ENCODE measurements at places on chromosomes 4 and X. TPM values are rescaled to one million over a fixed set of nuclear protein-coding genes. Genes with fewer than 3 reads are reported as not detected.

Gene TRIM60
- not detected for total RNA-seq

Gene HSFX2
- total RNA-seq = 1.7 TPM

Gene MPP1
- total RNA-seq = 8.0 TPM

DNA sequence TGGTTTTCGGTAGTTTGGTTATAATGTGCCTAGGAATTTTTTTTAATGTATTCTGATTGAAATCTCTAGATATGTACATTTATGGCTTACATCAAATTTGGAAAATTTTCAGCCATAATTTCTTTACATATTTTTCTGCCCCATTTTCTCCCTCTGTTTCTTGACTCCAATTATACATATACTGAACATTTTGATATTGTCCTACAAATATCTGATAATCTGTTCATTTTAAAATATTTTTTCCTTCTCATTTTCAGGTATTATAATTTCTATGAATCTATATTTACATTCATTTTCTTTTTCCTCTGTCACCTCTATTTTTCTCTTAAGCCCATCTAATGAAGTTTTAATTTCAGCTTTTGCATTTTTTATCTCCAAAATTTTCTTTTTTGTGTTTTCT, 82.7 kb upstream of the TMLHE start:
- H3K4me1 ChIP-seq = no peaks in the 10 kb centered on the region
- no peaks in the 10 kb centered on the region for H3K36me3 ChIP-seq
- no peak overlapping the region for H3K27ac ChIP-seq
- no peak for DNase-seq
- no peak overlapping the region for H3K4me3 ChIP-seq

- H3K36me3 ChIP-seq = no peaks in the 10 kb centered on the region
- no peaks in the 10 kb centered on the region for H3K27me3 ChIP-seq
- H3K4me1 ChIP-seq = no peaks in the 10 kb centered on the region
- H3K4me3 ChIP-seq = no peak overlapping the region
- no peak overlapping the region for H3K27ac ChIP-seq
Measured at GRCh38 chrX:22800360-22800759, 199.4 kb upstream of the DDX53 start.

GRCh38 chr4:40114206-40114605, 57.6 kb downstream of the N4BP2 start:
- H3K36me3 ChIP-seq = no peaks in the 10 kb centered on the region
- peak; percentile 9 for DNase-seq
- no peaks in the 10 kb centered on the region for H3K4me1 ChIP-seq
- no peaks in the 10 kb centered on the region for H3K27me3 ChIP-seq

- H3K27ac ChIP-seq = no peak overlapping the region
- no peaks in the 10 kb centered on the region for H3K4me1 ChIP-seq
- no peak overlapping the region for H3K4me3 ChIP-seq
- H3K27me3 ChIP-seq = no peaks in the 10 kb centered on the region
- H3K36me3 ChIP-seq = no peaks in the 10 kb centered on the region
Measured at GRCh38 chr4:37540486-37540885, 145.7 kb downstream of the RELL1 start.

GRCh38 chrX:27583976-27584375, 6.2 kb upstream of the DCAF8L2 start:
- H3K4me3 ChIP-seq = no peak overlapping the region
- H3K4me1 ChIP-seq = no peaks in the 10 kb centered on the region
- DNase-seq = no peak
- H3K36me3 ChIP-seq = no peaks in the 10 kb centered on the region
- no peaks in the 10 kb centered on the region for H3K27me3 ChIP-seq

DNA sequence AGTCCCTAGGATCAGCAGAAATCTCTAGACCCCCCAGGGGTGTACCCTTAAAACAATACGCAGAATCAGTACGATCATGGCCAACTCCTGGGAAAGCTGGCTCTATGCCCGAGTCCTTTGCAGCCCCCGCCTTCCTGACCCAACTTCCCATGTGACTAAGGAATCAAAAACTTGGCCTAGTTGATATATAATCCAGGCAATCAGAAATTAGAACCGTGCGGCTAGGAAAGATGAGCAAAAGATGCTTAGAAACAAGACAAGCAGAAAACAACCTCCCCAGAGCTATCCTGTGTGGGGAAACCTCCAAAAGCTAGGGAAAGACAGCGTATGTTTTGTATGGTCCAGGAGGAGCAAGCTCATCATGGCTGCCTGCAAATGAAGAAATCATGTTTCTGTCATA, 110.0 kb downstream of the PPARGC1A start:
- no peak overlapping the region for H3K4me3 ChIP-seq
- H3K4me1 ChIP-seq = no peaks in the 10 kb centered on the region
- no peak overlapping the region for H3K27ac ChIP-seq
- no peak for DNase-seq
- no peaks in the 10 kb centered on the region for H3K27me3 ChIP-seq
- no peaks in the 10 kb centered on the region for H3K36me3 ChIP-seq

- no peaks in the 10 kb centered on the region for H3K36me3 ChIP-seq
- H3K4me1 ChIP-seq = no peaks in the 10 kb centered on the region
- no peaks in the 10 kb centered on the region for H3K27me3 ChIP-seq
- no peak overlapping the region for H3K4me3 ChIP-seq
Measured at GRCh38 chrX:16970977-16971376, 24.5 kb downstream of the REPS2 start.
